ENCODE measurements at places on chromosomes 7 and 10.

DNA sequence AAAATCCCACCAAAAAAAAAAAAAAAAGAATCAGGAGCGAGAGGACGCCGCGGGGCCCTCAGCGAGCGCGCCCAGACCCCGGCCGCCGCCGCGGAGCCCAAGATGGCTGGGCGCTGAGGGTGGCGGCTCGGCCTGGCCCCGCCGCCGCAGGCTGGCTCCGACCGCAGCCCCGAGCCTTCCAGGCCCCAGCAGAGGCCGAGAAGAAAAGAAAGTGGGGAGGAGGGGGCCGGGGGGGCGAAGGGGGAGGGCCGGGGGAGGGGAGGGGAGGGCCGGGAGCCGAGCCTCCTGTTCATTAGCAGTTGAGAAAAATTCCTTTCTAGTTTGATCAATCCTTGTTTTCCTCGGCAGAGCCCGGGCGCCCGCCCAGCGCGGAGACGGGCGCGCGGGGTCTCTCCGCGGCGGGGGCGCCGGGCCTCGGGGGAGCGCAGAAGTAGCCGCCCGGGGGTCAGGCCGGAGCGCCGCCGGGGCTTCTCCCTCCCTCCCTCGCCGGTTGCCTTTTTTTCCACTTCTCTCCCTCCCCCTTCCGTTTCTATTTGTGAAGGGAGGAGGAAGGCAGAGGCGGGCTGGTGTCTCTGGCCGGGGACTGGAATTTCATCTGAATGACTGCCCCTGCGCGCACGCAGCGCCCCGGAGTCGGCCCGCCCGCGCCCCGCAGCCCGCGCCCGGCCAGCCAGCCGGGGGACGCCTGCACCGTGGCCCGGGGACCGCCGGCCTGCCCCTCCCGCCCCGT, 778 bp upstream of the TRIM8 start:
- DNase-seq = peak; percentile 81

GRCh38 chr10:31759124-31759798, 169.4 kb downstream of the ARHGAP12 start:
- DNase-seq = no peak

- peak; percentile 43 for DNase-seq
Measured at GRCh38 chr10:5971315-5971832, 6.0 kb downstream of the IL15RA start.

- no peak for DNase-seq
Measured at GRCh38 chr10:112721080-112721698, 228.9 kb upstream of the TCF7L2 start.

GRCh38 chr10:48604039-48604990, 558 bp downstream of the ARHGAP22 start:
- DNase-seq = no peak

DNA sequence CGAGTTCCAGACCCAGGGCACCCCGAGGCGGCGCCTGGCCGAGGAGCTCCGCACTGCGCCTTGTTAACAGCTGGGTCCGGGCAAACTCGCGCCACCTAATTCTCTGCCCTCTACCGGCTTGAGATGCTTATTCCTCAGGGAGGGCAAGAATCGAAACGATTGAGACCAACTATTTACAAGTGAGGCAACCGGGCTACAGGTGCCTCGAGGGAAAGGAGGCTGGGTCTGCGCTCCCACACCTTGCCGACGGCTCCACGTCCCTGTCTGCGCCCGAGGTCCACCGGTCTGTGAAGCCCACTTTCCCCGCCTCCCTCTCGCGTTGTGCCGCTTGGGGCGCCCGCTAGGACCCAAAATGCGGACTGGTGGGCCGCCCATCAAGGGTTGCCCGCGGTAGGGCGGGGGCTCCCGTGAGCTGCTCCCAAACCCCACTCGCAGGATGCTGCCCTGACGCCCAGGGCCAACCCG, 527 bp downstream of the AKR1B1 start:
- peak; percentile 73 for DNase-seq

DNA sequence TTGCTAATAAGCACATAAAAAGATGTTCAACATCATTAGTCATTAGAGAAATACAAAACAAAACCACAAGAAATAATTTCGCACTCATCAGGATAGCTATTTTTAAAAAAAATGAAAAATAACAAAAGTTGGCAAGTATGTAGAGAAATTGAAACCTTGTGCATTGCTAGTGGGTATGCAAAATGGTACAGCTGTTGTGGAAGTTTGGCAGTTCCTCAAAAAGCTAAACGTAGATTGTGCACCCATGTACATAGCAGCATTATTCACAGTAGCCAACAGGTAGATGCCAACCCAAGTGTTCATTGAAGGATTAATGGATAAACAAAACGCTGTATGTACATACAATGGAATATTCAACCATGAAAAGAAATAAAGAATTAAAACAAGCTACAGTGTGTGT, 35.3 kb upstream of the STARD3NL start:
- DNase-seq = no peak

- DNase-seq = peak; percentile 76
Measured at GRCh38 chr10:114821293-114821914, at the start of gene FHIP2A. TSS of gene FHIP2A (plus strand) at chr10:114821780. CDS start at chr10:114822079, 299 bp downstream.

DNA sequence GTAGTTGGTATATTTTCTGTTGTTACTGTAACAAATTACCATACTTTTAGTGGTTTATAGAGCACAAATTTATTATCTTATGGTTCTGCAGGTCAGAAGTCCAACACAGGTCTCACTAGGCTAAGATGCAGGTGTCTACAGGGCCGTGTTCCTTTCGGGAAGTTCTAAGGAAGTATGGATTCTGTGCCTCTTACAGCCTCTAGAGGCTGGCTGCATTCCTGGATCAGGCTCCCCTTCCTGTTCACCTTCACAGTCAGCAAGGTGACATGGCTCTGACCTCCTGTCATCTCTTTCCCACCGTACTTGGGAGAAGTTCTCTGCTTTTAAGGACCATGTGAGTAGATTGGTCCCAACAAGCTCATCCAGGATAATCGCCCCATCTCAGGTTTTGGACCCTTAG, 37.3 kb downstream of the BMPR1A start:
- no peak for DNase-seq

DNA sequence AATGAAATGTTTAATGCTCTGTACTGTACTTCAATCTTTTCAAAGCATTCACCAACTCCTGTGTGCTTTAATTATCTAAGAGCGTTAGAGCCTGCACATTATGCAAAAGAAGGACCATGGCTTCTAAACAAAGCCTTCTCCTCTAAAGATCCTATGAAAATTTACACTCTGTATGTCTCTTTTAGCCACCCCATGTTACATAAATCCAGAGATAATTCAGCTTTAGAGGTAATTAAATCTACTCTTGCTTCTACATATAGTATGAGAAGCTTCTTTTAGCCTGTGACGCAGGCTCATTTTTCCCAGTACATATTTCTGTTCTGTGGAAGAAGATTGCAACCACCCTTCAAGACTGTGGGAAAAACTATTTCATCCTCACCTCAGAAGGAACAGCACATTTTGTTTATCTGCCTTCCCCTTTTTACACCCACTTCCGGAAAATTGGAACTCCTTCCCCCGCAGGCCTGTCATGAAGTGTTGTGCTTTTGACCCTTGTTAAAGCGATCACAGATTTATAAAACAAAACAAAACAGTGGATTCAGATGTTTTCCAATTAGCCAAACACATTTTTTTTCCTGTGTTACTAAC, 8.1 kb upstream of the TAS2R16 start:
- DNase-seq = peak; percentile 30

Data from KBM-7 (cell line).